ENCODE measurements at places on chromosomes 11 and 22.
A peak's percentile ranks its signal among the peaks of the same experiment; 100 is the strongest.

DNA sequence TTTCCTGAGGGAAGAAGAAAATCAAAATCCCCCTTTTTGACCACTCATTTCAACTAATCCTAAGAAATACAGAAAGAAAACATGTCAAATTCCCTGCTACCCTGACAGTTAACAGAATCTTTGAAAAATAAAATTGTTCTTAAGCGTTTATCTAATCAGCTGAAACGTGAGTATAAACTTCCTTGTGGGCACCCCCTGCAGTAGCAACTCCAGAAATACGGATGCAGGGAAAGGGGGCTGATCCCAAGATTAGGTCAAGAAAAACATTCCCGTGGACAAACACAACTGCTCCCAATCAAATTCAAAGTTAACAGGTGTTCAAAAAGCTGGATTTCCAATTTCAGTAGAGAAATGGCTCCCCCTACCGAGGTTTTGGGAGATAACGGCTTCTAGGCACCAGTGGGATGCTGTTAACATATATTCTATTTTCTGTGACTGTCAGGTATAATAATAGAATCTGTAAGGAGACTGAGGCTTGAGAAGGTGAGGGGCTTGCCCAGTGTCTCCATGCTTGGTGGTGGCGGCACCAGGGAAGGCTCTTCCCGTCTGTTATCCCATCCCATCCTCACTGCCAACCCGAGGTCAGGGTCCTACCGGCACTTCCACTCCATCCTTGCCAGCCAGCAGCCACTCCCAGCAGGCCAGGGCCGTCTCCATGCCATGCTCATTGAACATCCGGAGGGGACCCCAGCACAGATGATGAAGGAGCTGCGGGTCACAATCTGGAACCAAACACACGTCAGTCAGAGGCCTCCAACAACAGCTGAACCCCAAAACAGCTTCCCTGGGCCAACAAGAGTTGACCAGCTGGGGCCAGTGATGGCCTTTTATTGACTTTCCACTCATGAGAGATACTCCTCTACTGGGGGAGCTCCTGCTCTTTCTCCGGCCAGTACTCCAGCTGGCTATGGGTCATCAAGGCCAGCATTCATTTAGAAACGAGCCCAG is 32.0 kb upstream of the SERPIND1 start:
- DNase-seq: no peak

DNA sequence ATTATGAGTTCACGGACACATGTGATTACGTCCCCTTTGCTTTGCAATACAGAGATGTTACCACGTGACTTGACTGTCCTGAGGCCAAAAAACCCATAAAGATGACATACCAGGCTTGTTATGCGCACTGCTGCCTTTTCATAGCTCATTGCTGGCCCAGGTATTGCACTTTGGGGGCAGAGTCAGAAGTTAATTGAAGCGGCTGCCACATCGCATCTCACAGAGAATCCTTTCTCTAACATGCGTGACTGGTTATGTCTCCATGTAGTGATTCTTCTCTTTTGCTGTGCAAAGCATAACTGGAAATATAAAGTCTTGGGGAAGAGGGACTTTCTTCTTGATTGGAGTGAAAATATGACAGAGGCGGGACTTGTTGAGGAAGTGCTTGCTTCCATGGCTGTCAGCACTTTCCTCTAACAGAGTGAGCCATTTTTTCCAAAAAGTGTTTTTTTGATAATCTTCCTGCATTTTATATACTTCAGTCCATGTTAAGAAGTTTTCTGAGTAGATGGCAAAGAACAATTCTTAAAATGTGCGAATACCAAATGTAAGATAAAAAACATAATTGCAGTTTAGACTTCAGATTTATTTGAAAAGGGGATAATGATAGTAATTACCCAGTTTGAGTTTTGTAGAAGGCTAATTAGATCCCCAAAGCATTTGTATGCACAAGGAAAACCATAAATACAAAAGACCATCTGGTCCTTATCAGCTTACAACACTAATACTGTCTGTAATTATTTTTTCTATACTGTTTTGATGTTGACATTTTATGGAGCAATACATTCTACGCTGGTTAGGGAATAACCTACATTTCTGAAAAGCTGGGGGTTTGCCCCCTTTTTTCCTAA is 324.6 kb upstream of the MTNR1B start:
- DNase-seq: peak; percentile 19

DNA sequence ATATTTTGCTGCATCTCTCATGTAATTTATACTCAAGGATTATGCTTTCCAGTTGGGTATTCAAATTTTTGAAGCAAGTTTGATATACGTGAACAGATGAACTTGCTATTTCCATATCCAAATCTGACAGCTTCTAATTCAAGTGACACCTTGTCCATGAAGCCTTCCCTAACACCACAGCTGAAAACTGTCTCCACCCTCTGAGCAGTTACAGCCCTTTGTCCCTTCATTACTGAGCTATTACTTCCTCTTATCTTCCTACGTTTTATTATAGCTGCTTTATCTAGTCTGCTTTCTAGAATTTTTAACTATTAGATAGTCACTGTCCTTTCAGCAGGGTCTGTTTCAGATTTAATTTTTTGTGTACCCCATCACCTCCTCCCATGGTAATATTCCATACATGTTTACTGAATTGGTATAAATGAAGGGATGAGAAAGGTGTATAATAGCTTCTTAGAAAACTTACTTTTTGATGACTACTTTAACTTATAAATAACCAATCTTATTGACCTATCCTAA is 13.3 kb upstream of the PRSS23 start:
- no peak for DNase-seq

GRCh38 chr11:60915248-60915914 is 1.4 kb downstream of the TMEM109 start:
- DNase-seq: no peak

DNA sequence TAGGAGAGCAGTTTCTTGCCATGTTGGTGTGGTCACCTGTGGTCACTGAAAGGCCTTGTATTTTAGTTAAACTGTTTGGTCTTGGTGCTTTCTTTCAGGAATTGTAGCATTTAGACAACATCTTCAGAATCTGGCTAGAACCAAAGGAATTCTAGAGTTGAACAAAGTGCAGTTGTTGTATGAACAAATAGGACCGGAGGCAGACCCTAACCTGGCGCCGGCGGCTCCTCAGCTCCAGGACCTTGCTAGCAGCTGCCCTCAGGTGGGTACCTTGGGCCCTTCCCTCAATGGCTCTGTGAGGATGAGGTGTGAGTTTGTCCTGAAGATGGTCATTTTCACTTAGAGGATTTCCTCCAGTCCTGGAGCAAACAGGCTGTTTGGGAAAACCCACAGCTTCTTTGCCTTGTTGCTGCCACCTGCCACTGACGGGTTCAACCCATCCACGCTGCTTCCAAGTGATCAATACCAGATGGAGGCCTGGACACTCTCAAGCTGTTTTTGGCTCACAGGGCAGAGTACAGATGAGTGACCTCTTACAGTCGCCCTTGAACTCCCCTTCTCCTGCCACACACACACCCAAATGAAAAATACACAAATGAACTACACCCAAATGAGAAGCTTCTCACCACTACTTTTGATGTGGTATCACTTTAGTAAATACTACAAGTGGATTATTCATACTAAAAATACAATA is 45.2 kb downstream of the PPP2R1B start:
- no peak for DNase-seq

GRCh38 chr11:20021212-20021611 is 139.1 kb downstream of the DBX1 start:
- peak; percentile 53 for DNase-seq

DNA sequence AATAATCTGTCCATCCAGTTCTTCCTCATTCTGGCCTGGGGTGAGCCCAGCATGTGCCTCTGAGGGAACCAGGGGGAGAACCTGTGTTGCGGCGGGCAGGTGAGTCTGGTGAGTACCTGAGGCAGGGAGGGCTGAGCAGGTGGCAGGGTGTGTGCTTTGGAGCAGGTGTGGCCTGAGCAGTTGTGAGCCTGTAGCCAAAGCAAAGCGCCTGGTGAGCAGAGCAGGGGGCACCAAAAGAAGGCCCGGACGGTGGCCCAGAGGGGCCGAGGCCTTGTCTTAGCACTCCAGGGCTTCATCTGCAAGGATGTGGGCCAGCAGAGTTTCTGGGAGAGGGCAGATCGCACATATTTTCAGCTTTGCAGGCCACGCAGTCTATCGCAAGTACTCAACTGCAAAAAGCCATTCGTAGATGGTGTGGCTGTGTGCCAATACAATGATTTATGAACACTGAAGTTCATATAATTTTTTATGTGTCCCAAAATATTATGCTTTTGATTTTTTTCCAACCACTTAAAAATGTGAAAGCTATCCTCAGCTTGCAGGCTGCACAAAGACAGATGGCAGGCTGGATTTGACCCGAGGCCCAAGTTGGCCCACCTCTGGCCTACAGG is 8.7 kb downstream of the GLB1L2 start:
- DNase-seq: peak; percentile 39

- DNase-seq: no peak
These were observed 124.6 kb upstream of the B3GAT1 start for GRCh38 chr11:134536677-134537076.

GRCh38 chr11:122714004-122714403 is 58.5 kb downstream of the UBASH3B start:
- DNase-seq: no peak

GRCh38 chr11:23974051-23974450 is 522.8 kb upstream of the LUZP2 start:
- no peak for DNase-seq

- DNase-seq: peak; percentile 14
These were observed 33.1 kb upstream of the PICALM start for GRCh38 chr11:86101941-86102407.

DNA sequence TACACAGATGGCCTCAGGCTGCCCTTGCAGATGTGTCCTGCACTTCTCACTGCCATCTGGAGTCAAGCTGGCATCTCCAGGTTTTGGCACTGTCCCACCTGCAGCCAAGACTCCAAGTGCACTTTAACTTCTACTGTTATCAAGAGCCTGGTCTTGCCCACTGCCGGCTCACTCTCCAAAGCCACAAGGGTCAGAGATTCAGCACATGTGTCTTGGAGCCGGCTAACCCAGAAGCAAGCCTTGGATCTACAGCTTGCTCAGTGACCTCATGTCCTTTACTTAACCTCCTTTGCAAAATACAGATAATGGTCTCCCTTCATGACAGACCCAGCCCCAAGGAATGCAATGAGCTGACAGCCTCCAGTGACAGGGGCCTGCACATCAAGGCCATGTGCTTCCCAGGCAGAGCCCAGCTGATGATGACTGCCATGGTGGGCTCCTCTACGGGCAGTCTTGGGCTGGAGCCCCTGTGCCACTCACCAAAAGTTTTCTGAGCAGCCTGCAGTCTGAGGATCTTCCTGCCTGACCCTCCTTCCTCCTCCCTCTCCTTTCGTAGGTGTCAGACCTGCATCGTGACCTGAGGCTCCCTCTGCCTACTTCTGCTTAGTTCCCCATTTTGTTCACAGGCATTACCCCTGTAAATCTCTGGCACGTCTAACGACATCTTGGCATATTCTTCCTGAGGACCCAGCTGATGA is 9.0 kb downstream of the TP53AIP1 start:
- no peak for DNase-seq

DNA sequence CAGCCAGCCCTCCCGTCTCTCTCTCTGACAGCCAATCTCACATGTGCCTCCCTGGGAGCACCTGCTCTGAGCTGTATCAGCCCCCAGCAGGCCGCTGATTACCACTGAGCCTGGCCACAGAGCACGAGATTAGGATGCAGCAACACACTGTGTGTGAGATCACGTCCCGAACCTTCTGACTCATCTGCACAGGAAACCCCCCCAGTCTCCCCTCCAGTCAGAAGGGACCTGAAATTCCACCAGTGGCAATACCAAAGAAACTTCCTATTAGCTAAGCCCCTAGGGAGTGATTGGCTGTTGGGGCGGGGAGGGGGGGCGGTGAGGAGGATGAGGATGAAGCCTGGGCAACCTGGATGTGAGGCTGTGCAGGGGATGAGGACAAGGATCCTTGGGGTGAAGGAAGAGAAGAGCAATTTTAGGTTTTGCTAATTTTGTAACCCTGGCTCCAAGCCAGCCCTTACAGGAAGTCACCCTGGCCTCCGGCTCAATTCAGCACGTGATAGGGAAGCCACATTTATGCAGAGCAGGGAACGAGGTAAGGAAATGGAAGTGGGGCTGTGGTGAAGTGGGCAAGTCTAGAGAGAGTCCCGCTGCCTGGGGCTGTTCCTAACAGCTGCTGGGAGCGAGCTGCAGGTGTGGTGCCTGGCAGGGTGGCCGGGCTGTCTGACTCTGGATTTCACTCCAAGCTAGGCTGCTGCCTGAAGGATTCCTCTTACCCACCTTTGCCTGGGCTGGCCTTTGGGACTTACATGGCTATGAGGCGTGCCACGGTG is 1.9 kb downstream of the SLC43A3 start:
- no peak for DNase-seq

- no peak for DNase-seq
These were observed 128.4 kb downstream of the TBC1D22A start for GRCh38 chr22:46890819-46891218.

- no peak for DNase-seq
These were observed 661.9 kb downstream of the ETS1 start for GRCh38 chr11:127925475-127925874.

- peak; percentile 37 for DNase-seq
These were observed 436.3 kb downstream of the DYNC2H1 start for GRCh38 chr11:103545551-103545950.

- no peak for DNase-seq
These were observed 7.0 kb downstream of the RELA start for GRCh38 chr11:65655570-65656332.

- no peak for DNase-seq
These were observed 136.0 kb downstream of the SERGEF start for GRCh38 chr11:17876827-17877226.

DNA sequence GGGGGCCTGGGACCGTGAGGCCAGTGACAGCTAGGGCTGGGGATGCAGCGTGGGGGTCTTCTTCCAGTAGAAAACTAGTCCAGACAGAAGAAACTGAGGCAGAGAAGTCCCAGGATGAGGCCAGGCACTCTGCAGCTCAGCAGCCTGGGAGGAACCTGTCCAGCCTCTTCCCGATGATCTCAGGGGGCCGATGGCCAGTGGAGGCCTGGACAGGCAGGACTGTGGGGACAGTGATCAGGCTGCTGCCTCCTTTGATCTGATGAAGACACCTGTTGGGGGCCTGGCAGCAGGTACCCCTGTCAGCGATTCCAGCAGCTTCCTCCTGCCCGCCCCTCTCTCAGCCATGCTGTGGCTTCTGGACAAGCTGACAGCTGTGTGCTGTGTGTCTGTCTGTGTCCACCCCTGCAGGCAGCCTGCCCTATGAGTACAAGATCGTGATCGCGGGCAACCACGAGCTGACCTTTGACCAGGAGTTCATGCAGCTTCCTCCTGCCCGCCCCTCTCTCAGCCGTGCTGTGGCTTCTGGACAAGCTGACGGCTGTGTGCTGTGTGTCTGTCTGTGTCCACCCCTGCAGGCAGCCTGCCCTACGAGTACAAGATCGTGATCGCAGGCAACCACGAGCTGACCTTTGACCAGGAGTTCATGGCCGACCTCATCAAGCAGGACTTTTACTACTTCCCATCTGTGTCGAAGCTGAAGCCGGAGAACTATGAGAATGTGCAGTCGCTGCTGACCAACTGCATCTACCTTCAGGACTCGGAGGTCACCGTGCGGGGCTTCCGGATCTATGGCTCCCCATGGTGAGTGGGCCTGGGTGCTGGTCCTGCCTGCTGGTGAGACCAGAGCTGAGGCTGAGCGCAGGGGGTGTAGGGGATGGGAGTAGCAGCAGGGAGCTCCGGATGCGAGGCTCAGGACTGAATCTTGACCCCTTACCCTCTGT is 62.6 kb downstream of the MPPED1 start:
- DNase-seq: no peak
